ENCODE measurements at places on chromosomes 5 and 9.

DNA sequence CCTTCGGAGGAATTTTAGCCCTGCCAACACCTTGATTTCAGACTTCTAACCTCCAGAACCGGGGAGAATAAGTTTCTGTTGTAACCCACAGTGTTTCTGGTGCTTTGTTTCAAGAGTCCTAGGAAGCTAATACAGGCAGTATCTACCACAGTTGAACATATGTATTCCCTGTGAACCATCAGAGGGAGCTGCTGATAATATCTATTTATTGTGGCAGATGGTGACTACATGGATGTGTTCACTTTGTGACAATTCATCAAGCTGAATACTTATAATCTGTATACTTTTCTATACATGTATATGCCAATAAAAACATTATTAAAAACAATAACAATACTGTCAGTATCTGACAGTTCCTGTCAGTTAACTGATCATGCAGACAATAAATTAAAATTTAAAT, 137.2 kb upstream of the GNA14 start:
- no peak for DNase-seq

GRCh38 chr5:150056075-150056443, 30.3 kb downstream of the CSF1R start:
- DNase-seq = no peak

GRCh38 chr5:173236531-173237142, 1.6 kb upstream of the NKX2-5 start:
- DNase-seq = no peak

GRCh38 chr9:5841771-5842573, 9.1 kb upstream of the ERMP1 start:
- peak; percentile 75 for DNase-seq

- no peak for DNase-seq
Measured at GRCh38 chr9:86885232-86885631, 62.1 kb downstream of the GAS1 start.

DNA sequence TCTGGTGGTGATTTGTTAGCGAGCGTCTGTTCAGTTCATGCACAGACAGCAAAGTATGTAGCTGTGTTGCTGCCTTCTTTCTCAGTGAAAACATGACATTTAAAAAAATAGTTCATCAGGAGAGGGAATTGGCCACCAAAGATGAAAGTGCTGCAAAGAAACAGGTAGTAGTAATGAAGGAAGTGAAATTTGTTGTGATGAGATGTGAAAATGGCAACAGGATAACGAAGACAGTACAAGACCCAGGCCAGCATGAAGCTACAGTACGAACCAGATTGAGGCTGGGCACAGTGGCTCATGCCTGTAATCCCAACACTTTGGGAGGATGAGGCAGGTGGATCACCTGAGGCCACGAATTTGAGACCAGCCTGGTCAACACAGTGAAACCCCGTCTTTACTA, 136.0 kb downstream of the SMARCA2 start:
- DNase-seq = no peak

DNA sequence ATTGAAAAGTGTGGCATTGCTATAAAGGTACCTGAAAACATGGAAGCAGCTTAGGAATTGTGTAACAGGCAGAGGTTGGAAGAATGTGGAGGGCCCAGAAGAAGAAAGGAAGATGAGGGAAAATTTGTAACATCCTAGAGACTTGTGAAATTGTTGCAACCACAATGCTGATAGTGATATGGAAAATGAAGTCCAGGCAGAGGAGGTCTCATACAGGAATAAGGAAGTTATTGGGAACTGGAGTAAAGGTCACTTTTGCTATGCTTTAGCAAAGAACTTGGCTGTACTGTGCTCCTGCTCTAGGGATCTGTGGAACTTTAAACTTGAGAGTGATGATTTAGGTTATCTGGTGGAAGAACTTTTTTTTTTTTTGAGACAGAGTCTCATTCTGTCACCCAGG, 43.5 kb downstream of the PTPDC1 start:
- DNase-seq = no peak

GRCh38 chr9:99833735-99834134, 12.1 kb downstream of the NR4A3 start:
- no peak for DNase-seq

DNA sequence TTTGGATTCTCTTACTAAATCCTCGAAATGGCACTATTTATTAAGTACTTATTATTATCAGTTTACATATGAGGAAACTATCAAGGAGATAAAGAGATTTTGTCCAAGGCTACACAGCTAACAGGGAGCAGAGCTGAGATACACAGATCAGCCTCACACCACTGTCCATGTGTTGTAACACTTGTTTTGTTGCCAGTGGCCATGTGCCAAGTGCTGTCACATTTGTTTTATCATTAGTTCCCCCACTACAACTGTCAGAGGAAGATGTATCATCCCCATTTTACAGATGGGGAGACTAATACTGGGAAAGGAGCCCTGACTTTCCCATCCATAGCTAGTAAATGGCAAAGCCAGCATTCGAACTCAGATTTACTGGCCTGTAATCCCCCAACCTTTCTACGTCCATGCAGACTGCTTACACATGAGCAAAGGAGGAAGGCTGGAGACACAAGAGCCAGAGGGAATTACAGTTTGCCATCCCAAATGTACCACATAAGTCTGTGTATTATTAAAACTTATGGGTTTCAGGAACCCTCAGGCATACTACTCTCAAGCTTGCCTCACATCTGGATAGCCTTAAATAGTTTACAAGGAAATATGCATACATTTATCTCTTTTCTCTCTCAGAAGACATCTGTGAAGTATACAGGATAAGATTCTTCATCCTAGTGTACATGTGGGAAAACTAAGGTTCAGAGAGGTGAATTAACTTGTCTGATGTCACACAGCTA, 25.1 kb downstream of the PAPPA start:
- DNase-seq = no peak

GRCh38 chr5:135087950-135088349, 53.9 kb upstream of the PITX1 start:
- no peak for DNase-seq

DNA sequence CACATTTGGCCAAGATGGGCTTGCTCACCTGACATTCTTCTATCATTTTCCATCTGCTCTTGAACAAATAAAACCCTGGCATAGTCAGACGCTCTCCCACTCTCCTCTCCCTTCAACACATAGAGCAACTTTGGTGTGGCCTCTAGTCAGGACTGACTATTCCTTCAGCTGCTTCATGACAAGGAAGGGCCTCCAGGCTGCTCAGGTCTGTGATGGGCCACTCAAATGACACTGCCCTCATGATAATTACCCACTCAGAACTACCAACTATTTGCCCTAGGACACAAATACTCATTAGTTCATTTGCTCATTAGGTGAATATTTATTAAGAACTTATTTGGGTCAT, 376.3 kb downstream of the SEMA5A start:
- no peak for DNase-seq

DNA sequence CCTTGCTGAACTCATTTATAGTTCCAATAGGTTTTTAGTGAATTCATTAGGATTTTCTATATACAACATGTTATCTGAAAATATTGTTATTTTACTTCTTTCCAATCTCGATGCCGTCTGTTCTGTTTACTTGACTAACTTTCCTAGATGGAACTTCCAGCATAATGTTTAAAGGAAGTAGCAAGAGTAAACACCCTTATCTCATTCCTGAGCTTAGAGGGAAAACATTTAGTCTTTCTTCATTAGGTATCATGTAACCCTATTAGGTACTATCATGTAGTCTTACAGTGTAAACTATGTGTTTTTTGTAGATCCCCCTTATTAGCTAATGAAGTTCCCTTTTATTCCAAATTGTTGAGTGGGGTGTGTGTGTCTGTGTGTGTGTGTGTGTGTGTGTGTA, 22.5 kb upstream of the OR2K2 start:
- DNase-seq = no peak

DNA sequence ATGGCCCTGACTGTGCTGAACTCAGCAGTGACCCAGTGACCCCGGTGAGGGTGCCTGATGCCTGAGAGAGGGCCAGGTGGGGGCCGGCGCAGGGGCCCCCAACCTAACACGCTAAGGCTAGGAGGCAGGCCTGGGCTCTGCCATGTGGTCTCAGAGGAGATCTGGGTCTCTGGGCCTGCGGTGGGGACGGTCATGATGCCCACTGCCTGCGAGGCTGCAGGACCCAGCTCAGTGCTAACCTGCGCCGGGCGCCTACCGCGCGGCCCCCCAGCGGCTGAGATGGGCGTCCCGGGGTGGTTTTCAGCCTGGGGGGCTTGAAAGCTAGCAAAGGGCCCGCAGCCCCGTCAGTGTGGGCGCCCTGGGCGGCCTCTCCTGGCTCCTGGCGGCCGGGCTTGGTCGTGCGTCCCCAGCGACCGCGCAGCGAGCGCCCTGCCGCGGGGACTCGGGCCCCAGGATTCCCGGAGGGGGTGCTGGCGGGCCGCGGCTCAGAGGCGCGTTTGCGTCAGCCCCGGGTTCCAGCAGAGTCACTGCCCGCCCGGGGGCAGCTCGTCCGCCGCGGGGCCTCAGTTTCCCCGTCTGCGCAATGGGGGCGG, 2.5 kb downstream of the EGFL7 start:
- no peak for DNase-seq

GRCh38 chr5:6115852-6116251, 262.5 kb downstream of the MED10 start:
- DNase-seq = no peak

Data from activated effector memory CD4-positive, alpha-beta T cell treated with anti-CD3 and anti-CD28 coated beads, Interleukin-2, amount 50 U/mL, for 16 hours (primary cell).